ENCODE measurements at places on chromosomes 3 and 15. TPM values are rescaled to one million over a fixed set of nuclear protein-coding genes. Genes with fewer than 3 reads are reported as not detected.

Gene C3orf85
- total RNA-seq: not detected

Gene ISLR
- total RNA-seq: 199 TPM

Gene SNTN
- total RNA-seq: not detected

Gene HCN4
- not detected for total RNA-seq

Gene ATP13A4
- 0.35 TPM for total RNA-seq

Gene CMTM8
- 3.7 TPM for total RNA-seq

Gene RASL12
- 4.7 TPM for total RNA-seq

Gene PLCH1
- total RNA-seq: not detected

Gene NEO1
- total RNA-seq: 51.3 TPM

Gene CKMT1B
- total RNA-seq: not detected

Gene WDR93
- total RNA-seq: not detected

Gene FETUB
- total RNA-seq: not detected

Gene ZMAT3
- 10.7 TPM for total RNA-seq

Gene IL17RD
- total RNA-seq: 5.4 TPM

Gene TEX9
- total RNA-seq: 2.5 TPM

Gene CCDC191
- 0.85 TPM for total RNA-seq

Gene SSUH2
- not detected for total RNA-seq

Gene B3GNT5
- total RNA-seq: 5.8 TPM

Gene KLHL6
- not detected for total RNA-seq

Gene TGM5
- total RNA-seq: not detected

Gene FAM43A
- total RNA-seq: 62.9 TPM

Gene DUOXA2
- total RNA-seq: not detected

Gene REC114
- not detected for total RNA-seq

Gene HAPLN3
- total RNA-seq: 3.7 TPM

Gene KCNAB1
- 0.12 TPM for total RNA-seq

Gene COX17
- 11.7 TPM for total RNA-seq

Gene PARP3
- total RNA-seq: 13.4 TPM

Gene TLR9
- under 0.01 TPM for total RNA-seq

Gene RTP1
- total RNA-seq: not detected

Gene CFAP100
- total RNA-seq: not detected

Gene ASB14
- not detected for total RNA-seq

Gene LSAMP
- total RNA-seq: 6.8 TPM

Gene ARPP21
- not detected for total RNA-seq

Gene GCHFR
- 32.4 TPM for total RNA-seq

Gene GOLGA6B
- not detected for total RNA-seq

Gene ZCWPW2
- total RNA-seq: 0.51 TPM

Gene WDR6
- total RNA-seq: 56.7 TPM

Gene BCL2A1
- total RNA-seq: 0.12 TPM

Gene SEMA3G
- not detected for total RNA-seq

Gene DUSP7
- total RNA-seq: 10.6 TPM

Gene PRKCD
- 1.4 TPM for total RNA-seq

Gene PLA2G4F
- total RNA-seq: not detected

Gene CIAO2A
- 43.6 TPM for total RNA-seq

Gene GNAT1
- not detected for total RNA-seq

Gene DAZL
- total RNA-seq: not detected

Gene TRIM71
- 1.5 TPM for total RNA-seq

Gene SV2B
- total RNA-seq: not detected

Gene CHD2
- total RNA-seq: 29.9 TPM

Gene ACTL6A
- 26.5 TPM for total RNA-seq

Gene AMT
- 1.4 TPM for total RNA-seq

Gene RHO
- not detected for total RNA-seq

Gene SPSB4
- not detected for total RNA-seq

Gene NFKBIZ
- total RNA-seq: 18.4 TPM

Gene IL17RE
- total RNA-seq: 4.9 TPM

Gene SLC22A13
- not detected for total RNA-seq
